ENCODE measurements at places on chromosomes 2 and 18. TPM values are rescaled to one million over a fixed set of nuclear protein-coding genes. Genes with fewer than 3 reads are reported as not detected.

The GALNT5 gene
- not detected for total RNA-seq

The LRRC30 gene
- not detected for total RNA-seq

The PAIP2B gene
- total RNA-seq: 20.1 TPM

The CHST9 gene
- total RNA-seq: 0.38 TPM

The TUBA4B gene
- 0.35 TPM for total RNA-seq

The MTCL1 gene
- 6.2 TPM for total RNA-seq

DNA sequence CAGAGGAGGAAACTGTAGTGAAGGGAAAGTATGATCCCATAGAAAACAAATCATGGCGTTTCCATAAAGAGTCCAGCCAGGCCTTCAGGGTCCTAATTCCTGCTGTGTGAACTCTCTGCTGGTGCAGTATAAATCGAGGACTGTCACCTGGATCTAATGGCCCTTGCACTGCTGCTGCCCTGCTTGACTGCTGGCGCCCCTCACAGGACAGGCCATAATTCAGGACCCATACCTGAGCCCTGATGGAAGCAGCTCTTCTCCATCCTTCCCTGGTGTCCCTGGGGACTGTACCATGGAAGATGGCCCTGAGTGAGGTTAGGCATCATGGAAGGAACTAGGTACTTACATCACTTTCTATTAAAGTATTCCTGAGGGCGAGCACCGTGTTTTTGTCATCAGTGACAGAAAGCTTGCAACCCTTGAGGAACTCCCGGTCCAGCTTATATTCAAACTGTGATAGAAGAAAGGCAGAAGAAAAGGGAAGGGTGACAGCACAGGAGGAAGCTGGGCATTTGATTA, 116.9 kb downstream of the RIF1 start:
- no peaks in the 10 kb centered on the region for H3K27me3 ChIP-seq
- no peak overlapping the region for H3K27ac ChIP-seq
- H3K4me3 ChIP-seq: no peak overlapping the region
- H3K36me3 ChIP-seq: no peaks in the 10 kb centered on the region
- no peaks in the 10 kb centered on the region for H3K4me1 ChIP-seq
- no peak for DNase-seq

- no peak overlapping the region for H3K4me3 ChIP-seq
- H3K27me3 ChIP-seq: no peaks in the 10 kb centered on the region
- H3K36me3 ChIP-seq: no peaks in the 10 kb centered on the region
- DNase-seq: no peak
These were observed 76.2 kb downstream of the EML4 start for GRCh38 chr2:42245396-42245795.

DNA sequence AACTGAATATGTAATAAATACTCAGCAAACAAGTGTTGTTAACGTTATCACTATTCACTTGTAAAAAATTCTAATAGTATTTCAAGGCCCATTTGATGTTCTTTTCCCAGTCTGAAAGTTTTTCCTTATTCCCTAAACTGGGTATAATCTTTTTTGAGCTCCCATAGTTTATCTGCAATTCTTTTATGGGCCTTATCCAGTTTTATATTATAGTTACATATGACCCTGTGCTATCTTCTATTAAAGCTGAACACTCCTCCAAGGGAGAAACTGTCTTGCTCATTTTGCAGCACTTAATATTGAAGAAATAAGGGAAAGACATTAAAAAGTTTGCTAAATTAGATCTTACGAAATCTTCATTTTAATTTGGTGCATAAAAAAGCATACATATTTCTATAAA, 13.9 kb downstream of the PELI1 start:
- no peak for DNase-seq
- no peaks in the 10 kb centered on the region for H3K36me3 ChIP-seq
- no peak overlapping the region for H3K27ac ChIP-seq
- no peak overlapping the region for H3K4me3 ChIP-seq

DNA sequence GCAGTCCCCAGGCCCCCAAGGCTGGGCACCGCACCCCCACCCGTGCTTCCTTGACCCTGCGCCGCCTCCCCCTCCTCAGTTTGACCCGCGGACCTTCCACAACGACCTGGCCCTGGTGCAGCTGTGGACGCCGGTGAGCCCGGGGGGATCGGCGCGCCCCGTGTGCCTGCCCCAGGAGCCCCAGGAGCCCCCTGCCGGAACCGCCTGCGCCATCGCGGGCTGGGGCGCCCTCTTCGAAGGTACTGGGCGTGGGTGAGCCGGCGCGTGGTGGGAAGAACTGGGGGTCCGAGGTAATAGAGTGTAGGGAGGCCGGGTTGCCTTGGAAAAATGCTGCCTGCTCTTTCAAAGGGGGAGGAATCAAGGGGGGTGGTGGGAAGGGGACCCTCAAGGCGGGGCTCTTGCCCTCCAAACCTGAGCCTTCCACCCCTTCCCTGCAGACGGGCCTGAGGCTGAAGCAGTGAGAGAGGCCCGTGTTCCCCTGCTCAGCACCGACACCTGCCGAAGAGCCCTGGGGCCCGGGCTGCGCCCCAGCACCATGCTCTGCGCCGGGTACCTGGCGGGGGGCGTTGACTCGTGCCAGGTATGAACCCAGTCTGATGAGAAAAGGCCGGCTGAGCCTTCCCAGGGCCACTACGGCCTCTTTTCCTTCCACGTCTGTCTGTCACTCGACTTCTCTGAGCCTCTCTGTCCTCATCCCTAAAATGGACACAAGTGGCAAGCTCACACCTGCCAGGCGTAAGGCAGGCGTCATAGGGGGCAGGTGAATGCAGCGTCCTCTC, 2.6 kb downstream of the PRSS56 start:
- no peaks in the 10 kb centered on the region for H3K4me1 ChIP-seq
- H3K4me3 ChIP-seq: no peak overlapping the region
- H3K27me3 ChIP-seq: no peaks in the 10 kb centered on the region
- no peaks in the 10 kb centered on the region for H3K36me3 ChIP-seq

GRCh38 chr2:20953146-20953824, 90.6 kb downstream of the APOB start:
- no peaks in the 10 kb centered on the region for H3K36me3 ChIP-seq
- no peaks in the 10 kb centered on the region for H3K27me3 ChIP-seq
- no peak for DNase-seq
- H3K4me3 ChIP-seq: no peak overlapping the region
- no peak overlapping the region for H3K27ac ChIP-seq

- no peak for DNase-seq
- no peaks in the 10 kb centered on the region for H3K27me3 ChIP-seq
- H3K36me3 ChIP-seq: no peaks in the 10 kb centered on the region
- peaks cover 15% of the 10 kb centered on the region for H3K4me1 ChIP-seq
These were observed 450.7 kb downstream of the TNS1 start for GRCh38 chr2:217552081-217552480.

DNA sequence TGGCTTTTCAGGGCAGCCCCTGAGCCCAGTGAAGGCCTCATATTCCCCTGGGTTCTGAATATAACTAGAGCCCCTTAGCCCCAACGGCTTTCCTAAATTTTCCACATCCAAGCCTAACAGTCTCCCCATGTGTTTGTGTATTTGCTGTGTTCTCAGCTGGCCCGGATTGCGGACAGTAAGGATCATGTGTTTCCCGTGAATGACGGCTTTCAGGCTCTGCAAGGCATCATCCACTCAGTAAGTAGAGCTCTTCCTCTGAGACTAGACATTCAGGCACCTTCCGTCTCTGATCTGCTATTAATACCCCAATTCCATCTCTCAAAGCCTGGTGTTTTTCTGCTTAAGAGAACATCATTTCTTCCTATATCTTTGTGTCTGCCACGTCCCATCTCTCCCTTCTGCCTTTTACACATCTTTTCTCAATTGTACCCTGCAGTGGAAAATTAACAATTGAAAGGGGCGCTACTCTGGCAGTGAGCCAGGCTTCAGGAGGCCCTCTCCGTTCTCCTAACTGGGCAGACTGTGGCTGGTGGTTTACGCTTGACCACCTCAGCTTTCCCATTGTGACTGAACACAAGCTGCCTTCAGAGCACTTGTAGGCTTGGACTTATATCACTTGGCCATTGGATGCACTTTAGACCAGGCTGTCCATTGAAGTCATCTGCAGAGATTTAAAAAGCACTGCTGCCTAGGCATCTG, 64.4 kb downstream of the ANTXR1 start:
- H3K36me3 ChIP-seq: no peaks in the 10 kb centered on the region
- no peaks in the 10 kb centered on the region for H3K27me3 ChIP-seq
- no peak overlapping the region for H3K4me3 ChIP-seq
- H3K27ac ChIP-seq: no peak overlapping the region

DNA sequence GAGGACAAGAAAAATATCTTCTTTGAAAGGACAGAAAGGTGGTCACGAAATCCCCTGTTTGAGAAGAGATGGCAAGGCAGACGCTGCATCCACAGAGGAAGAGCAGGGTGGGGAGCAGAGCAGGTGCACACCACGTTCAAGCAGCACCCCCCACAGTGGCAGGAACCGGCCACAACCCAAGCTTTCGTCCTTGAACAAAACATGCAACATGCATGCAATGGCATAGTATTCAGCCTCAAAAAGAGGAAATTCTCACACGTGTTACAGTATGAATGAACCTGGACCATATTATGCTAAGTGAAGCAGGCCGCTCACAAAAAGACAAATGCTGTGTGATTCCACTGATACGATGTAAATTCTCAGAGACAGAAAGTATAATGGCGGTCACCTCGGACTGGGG, 51.4 kb downstream of the CMPK2 start:
- no peak overlapping the region for H3K27ac ChIP-seq
- no peak for DNase-seq
- H3K4me3 ChIP-seq: no peak overlapping the region
- no peaks in the 10 kb centered on the region for H3K36me3 ChIP-seq

DNA sequence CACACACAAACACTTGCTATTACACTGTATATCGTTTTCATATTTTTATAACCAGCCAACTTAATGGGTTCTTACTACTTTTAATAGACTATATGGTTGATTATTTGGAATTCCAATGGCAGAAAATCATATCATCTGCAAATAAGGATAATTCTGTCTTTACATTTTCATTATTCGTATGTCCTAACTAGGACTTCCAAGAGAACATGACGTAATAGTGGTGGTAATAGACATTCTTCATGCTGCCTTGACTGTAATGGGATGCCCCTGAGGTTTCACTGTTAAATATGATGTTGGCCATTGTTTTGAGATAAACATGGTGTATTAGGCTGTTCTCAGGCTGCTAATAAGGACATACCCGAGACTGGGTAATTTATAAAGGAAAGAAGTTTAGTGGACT, 45.2 kb downstream of the DYNAP start:
- H3K27ac ChIP-seq: no peak overlapping the region
- H3K4me1 ChIP-seq: no peaks in the 10 kb centered on the region
- H3K36me3 ChIP-seq: no peaks in the 10 kb centered on the region
- no peaks in the 10 kb centered on the region for H3K27me3 ChIP-seq
- no peak for DNase-seq

GRCh38 chr2:110157153-110157793, 41.7 kb upstream of the MALL start:
- no peaks in the 10 kb centered on the region for H3K36me3 ChIP-seq
- H3K27ac ChIP-seq: no peak overlapping the region
- H3K27me3 ChIP-seq: no peaks in the 10 kb centered on the region
- no peak for DNase-seq
- no peak overlapping the region for H3K4me3 ChIP-seq
- no peaks in the 10 kb centered on the region for H3K4me1 ChIP-seq

GRCh38 chr2:54256091-54256694, at the start of gene TSPYL6:
Gene TSPYL6 (minus strand): TSS chr2:54256229. CDS start chr2:54256151, 78 bp downstream.
- H3K27me3 ChIP-seq: no peaks in the 10 kb centered on the region
- H3K27ac ChIP-seq: no peak within 1 kb of the TSS
- no peak for DNase-seq
- no peaks in the 10 kb centered on the region for H3K36me3 ChIP-seq
- no peaks in the 10 kb centered on the region for H3K4me1 ChIP-seq

DNA sequence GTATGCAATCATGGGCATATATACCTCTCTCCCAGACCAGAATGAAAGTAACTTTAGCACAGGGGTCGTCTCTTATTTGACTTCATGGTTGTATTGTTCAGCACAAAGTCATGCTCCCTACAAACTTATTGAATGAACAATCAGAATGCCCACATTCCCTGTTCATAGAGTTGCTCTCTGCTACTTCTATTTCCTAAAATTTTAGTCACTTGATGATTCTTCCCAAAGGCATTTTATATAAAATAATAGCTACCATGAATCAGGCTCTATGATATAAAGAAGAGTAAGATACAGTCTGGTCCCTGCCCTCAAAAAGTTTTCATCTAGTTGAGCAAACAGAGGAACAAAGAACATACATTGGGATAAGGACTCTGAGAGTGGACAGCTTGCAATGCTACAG, 162.2 kb downstream of the SLC39A10 start:
- H3K36me3 ChIP-seq: no peaks in the 10 kb centered on the region
- no peaks in the 10 kb centered on the region for H3K4me1 ChIP-seq
- H3K27me3 ChIP-seq: no peaks in the 10 kb centered on the region

DNA sequence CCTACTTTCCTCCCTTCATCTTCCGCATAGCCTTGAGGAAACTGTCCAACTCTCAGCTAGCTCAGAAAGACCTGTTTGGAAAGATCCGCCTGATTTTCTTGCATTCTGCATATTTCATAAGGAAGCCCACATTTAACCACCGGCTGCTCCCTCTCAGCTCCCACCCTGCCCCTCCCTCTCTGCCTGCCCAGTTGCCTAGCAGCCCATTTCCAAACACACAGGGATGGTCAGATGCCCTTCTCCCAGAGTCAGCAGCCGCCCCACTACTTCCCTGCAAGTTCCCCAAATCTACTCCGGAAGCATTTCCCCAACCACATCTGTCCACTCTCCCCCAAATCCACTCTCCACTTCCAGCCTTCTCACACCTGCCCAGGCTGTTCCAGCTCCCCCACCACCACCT, 96.0 kb downstream of the TNS1 start:
- H3K27me3 ChIP-seq: no peaks in the 10 kb centered on the region
- no peak for DNase-seq
- H3K4me3 ChIP-seq: no peak overlapping the region
- H3K36me3 ChIP-seq: no peaks in the 10 kb centered on the region
- H3K4me1 ChIP-seq: peaks cover 61% of the 10 kb centered on the region

GRCh38 chr18:59834267-59834666, 65.5 kb upstream of the PMAIP1 start:
- no peak overlapping the region for H3K27ac ChIP-seq
- no peak for DNase-seq
- no peak overlapping the region for H3K4me3 ChIP-seq

- no peaks in the 10 kb centered on the region for H3K27me3 ChIP-seq
- no peaks in the 10 kb centered on the region for H3K4me1 ChIP-seq
- no peak overlapping the region for H3K4me3 ChIP-seq
- H3K27ac ChIP-seq: no peak overlapping the region
- H3K36me3 ChIP-seq: no peaks in the 10 kb centered on the region
These were observed 115.8 kb upstream of the SETBP1 start for GRCh38 chr18:44564922-44565321.

DNA sequence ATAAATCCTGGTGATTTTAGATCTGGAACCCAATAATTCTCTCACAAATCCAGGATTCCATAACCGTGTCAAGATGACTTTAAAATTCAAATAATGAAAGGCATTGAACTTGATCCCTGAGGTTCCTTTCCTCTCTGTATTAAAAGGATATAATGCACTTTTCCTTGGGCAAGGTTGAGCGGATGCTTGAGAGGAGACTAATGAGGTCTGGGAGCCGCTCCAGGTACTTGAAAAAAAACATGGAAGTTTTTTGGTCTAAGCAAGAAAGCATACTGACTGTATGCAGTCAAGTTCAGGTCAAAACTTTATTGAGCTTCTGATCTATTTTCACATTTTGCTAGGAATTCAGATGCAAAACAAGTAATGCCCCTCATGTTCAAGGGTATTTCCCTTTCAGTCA, 318.5 kb downstream of the RAD51AP2 start:
- no peaks in the 10 kb centered on the region for H3K4me1 ChIP-seq
- H3K27ac ChIP-seq: no peak overlapping the region
- H3K36me3 ChIP-seq: no peaks in the 10 kb centered on the region
- H3K27me3 ChIP-seq: no peaks in the 10 kb centered on the region
